ENCODE measurements at places on chromosomes 2 and 18.

DNA sequence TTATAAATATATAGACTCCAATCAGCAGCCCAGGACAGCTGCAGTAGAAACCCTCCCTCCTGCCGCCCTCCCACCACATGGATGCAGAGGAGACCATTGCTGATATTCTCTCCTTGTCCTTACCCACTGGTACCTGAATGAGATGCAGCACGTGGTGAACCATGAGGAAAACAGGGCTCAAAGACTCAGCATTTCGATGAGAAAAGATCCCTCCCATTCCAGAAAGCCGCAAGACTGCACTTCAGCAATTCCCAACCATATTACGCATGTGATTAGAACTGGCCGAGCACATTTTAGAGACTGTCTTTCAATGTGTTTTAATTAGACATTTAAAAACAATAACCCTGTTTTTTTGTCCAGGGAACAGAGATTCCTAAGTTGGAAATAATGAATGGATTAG, 125.5 kb downstream of the NRP2 start:
- no peak for DNase-seq

GRCh38 chr2:66343259-66343658, 91.7 kb upstream of the MEIS1 start:
- DNase-seq: no peak

- no peak for DNase-seq
Observed at GRCh38 chr2:237509905-237510304, 22.9 kb downstream of the MLPH start.

- no peak for DNase-seq
Observed at GRCh38 chr2:145747715-145748114, 1227.8 kb upstream of the ZEB2 start.

GRCh38 chr2:238846378-238846627, 1.6 kb upstream of the TWIST2 start:
- DNase-seq: no peak

DNA sequence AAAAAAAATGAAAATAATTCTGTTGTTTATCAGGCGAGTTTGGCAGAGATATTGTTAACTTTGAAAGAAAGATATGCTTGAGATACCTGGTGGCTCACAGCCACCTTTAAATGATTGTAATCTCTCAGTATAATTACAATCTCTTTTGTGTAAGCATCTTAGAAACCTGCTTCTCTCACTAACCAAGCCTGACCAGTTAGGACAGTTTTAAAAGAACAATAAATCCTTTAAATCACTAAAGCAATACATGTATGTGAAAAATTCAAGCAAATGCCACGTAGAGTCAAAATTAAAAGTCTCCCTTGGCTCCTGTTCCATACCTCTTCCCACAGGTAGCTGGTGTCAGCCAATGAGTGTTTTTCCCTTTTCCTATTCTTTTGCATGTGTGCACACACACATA, 15.7 kb upstream of the SGPP2 start:
- no peak for DNase-seq

DNA sequence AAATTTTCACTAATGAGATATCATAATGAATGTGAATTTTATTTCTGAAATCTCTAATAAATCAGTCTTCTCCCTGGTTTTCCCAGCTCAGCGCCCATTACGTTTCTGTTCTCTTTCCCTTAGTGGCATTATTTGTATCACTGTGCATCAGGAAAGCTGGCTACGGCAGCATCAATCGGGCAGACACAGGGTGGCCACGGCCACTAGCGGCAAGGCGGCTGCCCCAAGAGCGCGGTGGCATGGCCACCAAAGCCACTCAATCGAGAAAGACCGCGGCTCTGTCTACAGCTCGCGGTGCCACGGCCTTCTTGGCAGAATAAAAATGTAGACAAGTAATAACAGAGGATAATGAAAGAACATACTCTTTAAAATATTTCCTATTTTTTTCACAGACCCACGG, 168.0 kb downstream of the RPIA start:
- no peak for DNase-seq

GRCh38 chr2:60634438-60634837, 81.0 kb upstream of the BCL11A start:
- DNase-seq: no peak

DNA sequence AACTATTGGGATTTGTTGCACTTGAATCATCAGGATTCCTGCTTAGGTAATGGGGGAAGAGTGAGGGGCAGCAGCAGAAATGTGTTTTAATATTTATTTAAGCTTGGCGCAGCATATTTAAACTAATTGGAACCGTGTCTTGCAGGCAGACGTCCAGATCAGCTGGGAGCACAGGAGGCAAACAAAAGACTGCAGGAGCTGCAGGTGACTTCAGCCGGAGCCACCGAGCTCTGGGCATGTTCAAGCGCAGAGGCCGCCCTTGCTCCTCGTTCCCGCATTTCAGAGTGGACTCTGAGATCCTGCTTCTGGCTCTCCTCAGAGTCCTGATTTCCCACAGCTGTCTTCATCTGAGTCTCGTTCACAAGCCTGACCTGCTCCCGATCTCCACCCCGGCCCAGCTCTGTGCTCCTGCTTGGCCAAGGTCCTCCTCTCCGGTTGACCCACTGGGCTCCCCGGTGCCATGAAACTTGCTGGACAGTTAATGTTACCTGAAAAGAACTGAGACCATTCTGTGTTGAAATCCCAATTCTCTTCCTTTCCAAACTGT, 475.5 kb downstream of the SOX11 start:
- DNase-seq: no peak

DNA sequence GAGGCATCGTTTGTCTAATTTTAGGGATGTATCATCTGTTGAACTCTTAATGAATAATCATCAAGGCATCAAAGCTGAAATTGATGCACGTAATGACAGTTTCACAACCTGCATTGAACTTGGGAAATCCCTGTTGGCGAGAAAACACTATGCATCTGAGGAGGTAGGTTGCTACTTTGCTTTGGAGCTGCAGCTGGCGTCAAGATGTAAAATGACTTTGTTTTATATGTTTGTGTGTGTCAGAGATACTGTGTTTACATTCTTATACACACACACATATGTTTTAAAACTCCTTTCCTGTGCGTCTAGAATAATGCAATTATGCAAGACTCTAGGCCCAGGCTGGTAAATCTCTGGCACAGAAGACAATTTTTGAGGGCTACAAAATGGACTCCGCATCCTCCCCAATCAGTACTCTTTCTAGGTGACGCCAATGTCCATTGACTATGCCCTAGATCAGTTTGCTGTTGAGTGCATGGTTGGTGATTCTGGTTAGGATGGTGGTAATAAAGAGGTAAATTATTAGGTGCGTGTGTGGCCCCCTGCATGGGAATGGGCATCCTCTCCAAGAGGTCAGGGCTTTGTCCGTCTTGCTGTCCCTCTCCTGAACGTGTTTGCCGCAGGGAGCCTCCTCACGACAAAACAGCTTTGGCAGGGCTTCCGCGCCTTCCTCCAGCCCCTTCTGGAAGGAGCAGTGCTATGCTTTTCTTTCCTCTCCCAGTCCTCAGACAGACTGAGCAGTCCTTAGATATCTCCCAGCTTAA, 68.2 kb upstream of the EML6 start:
- no peak for DNase-seq

DNA sequence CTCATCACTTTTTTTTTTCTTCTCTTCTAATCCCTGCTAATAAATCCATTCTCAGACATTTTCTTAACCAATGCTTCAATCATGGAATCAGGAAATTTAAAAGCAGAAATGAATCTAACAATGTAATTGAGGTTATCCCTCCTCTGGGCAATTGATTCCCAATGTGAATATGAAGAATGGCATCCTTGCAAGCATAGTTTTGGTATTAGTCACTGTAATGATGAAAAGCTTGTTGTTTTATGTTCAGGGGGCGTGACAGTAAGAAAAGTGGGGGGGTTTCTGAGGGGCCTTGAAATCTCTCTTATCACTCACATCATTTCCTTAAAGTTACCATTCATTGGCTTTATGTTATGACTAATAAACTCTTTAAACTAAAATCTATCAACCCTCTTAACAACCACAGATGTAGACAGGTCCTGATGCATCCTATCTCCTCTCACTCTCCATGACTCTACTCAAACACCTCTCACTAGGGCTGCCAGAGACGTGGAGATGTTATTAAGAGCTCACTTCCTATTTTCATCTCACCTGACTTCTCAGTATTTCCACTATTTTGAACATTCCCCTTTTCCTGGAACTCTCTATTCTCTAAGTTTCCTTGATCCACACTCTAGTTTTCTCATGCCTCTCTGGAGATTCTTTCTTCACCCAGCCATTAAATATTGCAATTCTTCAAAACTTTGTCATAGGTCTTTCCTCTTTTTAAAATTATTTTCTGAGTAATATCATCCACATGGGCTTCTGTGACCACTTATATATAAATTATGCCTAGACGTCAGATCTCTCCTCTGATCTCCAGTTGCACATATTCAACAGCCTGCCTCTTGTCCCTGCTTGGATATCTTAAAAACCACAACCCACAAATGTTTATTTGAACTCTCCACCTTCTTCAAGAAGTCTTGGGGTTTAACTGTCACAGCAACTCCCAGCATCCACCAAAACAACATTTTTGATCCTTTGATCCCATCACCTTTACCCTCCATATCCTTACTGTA, 332.9 kb downstream of the CDH2 start:
- peak; percentile 86 for DNase-seq

DNA sequence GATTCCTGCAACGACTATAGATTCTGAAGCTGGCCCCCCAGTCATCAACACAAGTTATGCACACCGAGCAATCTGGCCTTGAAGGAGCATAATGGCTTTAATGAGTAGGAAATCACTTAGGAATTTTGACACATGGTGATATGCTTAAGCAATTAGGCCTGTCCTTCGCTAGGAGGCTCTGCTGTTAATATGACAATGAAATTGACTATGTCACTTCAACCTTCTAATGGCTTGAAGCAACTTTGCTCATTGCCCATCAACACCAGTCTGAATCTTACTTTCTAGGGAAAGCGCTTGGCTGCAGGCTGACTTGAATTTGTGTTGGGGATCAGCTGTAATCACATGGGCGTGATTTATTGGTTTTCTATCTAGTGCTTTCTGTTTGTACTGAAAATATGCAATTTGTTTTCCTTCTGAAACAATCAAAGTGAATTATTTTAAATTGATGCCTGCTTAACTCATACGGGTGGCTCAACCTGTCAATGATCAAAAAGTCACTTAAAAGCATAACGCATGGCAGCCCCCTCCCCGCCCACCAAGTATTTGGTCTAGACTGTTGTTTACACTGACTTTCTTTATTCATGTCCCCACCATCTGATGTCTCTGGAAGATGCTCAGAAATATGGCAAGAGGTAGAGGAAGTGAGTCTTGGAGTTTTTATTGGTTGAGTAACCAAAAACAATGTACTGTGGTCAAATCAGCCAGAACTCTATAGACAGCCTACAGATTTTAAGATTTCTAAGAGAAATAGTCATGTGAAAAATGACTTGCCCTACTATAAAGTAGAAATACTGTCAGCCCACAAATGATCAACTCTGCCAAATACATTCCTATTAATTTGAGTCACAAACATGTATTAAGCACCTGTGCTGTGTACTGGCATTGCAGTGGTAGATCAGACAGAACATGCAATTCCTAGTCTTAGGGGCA, 344.9 kb downstream of the RBM43 start:
- peak; percentile 48 for DNase-seq

DNA sequence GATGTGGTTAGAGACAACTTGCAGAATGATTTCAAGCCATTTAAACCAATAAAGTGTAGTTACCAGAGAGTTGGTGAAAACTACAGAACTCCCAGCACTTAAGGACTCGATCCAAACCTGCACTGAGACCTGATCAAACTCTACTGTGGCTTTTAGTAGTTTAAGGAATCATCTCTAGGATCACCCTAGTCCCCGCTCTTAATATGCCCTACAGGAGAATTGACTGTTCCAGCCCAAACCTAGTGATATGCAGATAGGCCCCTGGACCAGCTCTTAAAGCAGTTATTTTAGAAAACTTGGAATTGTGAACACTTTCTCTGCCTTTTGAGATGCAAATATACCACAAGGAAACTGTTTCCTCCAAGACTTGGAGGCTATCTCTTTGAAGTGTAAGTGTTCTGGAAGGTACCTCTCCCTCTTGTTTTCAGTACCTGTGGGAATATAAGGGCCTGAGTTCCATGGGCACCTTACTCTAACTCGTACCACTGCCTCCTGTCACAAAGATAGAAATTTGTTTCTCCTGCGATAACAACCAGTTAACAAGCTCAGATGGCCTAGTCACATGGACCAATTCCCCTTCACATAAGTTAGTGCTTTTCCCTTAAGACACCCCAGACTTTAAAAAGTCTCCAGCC, 1367.2 kb upstream of the SLC39A10 start:
- no peak for DNase-seq

DNA sequence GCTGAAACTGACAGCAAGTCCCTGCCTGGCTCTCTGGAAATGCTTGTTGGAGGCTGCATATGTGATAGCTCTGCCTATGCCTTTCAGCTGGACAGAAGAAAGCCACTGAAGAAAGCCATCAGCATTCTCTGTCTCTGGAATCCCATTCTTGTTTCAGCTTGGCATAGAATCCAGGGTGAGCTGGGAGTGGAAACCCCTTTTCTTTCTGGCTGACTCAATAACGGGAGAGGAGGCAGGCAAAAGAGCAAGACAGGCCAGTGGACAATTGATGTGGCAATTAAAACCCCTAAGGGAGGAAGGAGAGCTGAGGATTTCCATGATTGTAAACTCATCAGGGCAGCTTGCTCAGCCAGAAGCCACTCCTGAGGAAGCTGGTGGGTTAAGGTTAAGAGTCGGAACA, 208.1 kb downstream of the CLIP4 start:
- DNase-seq: no peak

- DNase-seq: no peak
Observed at GRCh38 chr2:128468186-128468920, 149.7 kb upstream of the HS6ST1 start.

DNA sequence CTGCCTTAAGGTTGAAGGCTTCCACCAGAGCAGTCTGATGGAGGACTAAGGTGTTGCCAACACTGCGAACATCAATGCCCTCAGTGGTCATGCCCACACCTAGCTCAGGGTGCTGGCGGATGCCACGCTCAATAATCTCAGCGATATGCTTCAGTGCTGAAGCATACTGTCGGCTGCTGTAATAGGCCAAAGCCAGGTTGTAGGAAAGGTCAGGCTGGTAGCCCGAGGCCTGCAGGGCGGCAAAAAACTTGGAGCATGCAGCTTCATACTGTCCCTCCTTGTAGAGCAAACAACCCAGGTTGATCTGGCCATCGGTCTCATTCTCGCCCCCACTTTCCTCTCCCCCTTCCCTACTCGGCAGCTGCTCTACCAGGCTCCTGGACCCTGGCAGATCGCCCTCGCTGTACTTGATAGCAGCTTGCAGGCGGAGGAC, 159.4 kb downstream of the AGPS start:
- peak; percentile 30 for DNase-seq

Measured in EH (cell line).